Stimulated activated CD8-positive, alpha-beta memory T cell treated with anti-CD3 and anti-CD28 coated beads, Interleukin-4, amount 100 ng/mL, for 4 hours (primary cell): ENCODE measurements at places on chromosomes 2 and 18.

DNA sequence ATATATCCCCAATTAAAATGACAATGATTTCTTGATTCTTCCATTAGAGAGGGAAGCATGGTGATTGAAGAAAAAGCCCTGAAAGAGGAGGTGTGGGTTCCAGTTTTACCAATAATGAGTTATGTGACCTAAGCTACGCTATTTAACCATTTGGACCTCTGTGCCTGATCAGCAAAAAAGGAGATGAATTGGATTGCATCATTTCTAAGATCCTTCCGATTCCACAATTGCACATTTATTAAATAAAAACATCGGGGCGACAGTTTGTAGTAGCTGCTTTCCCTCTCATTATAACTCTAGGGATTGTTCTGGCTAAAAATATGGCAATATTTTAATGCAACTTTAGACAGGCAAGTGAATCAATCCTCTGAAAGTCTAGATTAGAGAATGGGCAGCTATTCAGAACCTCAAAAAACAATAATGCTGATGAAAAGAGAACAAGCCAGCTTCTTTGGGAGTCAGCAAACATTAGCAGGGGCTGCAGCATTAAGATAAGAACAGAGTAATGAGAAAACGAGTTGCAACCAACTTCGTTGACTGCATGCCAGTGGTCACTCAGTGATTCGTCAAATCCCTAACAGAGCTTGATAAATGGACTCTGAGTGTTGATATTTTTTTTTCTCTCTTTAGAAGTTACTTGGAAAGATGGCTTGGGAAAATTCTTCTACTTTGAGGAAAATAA lies 301.2 kb downstream of the AGPS start:
- no peak for DNase-seq

DNA sequence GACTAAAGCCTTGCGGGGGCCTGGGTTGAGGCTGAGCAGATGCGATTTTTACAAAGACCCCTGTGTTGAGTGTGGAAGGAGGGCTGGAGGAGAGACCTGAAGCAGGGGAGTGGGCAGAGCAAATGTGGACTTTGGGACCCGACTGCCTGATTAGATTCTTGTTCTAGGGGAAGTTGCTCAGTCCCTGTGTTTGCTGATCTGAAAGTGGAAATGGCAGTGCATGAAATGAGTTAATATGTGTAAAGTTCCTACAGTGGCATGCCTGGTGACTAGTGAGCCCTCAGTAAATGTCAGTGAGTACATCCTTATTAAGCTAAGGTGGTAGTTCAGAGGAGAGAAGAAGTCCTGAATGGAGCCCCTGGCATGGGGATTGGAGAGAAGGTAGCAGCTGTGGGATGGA lies 52.3 kb downstream of the ARMC9 start:
- no peak for DNase-seq

GRCh38 chr18:37673671-37674070 lies 108.1 kb upstream of the CELF4 start:
- no peak for DNase-seq

DNA sequence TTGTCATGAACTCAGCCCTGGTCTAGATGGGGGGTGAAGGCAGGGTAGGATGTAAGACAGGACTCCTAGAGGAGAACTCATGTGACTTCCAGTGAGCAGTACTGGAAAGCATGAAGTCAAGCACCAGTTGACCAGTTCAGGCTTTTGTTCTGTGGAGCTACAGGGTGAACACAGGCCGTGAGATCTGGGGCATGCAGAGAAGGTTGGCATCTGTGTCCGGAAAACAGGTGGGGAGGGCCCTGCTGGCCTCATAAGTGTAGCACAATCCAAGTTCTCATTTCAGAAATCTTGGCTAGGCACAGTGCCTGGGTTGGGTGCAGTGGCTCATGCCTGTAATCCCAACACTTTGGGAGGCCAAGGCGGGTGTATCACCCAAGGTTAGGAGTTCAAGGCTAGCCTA lies 50.9 kb upstream of the SPATS2L start:
- DNase-seq = no peak

GRCh38 chr2:96181529-96181928 lies 27.1 kb downstream of the STARD7 start:
- no peak for DNase-seq

DNA sequence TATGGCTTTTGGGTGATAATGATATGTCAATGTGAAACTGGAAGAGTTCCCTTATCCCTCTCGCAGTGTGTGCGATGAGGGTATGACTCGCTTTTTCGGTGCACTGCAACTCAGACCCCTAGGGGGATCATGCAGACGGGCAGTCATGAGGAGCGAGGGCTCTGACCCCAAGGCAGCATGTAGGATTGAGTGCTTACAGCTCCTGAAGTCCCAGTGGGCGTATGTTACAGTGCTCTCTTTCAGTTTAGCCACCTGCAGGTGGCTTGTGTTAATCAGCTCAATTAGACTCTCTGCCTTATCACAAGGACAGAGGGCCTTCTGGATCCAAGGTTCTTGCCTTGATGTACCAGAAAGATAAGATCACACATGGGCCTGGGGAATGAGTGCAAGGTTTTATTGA lies 1269.9 kb upstream of the GYPC start:
- DNase-seq = no peak

- DNase-seq = no peak
Measured at GRCh38 chr2:187453078-187453641, 5.1 kb upstream of the CALCRL start.

DNA sequence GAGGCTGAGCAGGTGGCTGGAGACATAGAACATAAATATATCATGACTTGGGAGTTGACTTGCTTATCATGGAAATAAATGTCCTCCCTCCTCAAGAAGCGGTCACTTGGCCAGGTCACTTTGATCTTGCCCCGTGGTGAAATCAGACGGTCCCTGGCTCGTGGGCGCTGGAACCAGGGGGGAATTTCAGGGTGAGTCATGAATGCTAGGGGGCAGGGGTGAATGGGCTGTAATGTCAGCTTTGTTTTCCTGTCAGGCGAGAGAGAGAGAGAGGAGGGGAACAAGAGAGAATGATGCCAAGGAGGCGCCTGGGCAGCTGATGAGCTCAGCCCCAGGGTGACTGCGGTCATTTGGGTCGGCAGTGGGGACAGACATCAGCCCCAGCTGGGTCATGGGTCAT lies 47.7 kb downstream of the RRM2 start:
- no peak for DNase-seq

DNA sequence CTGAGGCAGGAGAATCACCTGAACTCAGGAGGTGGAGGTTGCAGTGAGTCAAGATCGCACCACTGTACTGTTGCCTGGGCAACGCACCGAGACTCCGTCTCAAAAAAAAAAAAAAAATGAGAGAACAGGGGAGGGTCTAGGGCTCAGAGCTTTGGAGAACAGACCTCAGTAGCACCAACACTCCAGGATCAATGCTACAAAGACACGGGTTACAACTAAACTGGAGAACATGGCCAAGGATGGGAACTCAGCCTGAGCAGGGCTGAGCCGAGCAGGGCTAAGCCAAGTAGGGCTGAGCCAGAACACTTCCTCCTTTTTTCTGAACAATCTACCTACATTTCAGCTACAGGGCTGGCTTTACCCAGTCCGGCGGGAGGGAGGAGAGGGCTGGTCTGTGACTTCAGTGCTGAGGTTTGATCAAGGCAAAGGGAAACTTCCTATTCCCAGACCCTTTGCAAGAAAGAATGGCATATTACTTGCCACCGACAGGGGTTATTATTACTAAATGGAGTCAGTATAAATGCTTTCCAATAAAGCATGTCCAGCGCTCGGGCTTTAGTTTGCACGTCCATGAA lies 2.9 kb upstream of the CASP8 start:
- no peak for DNase-seq

DNA sequence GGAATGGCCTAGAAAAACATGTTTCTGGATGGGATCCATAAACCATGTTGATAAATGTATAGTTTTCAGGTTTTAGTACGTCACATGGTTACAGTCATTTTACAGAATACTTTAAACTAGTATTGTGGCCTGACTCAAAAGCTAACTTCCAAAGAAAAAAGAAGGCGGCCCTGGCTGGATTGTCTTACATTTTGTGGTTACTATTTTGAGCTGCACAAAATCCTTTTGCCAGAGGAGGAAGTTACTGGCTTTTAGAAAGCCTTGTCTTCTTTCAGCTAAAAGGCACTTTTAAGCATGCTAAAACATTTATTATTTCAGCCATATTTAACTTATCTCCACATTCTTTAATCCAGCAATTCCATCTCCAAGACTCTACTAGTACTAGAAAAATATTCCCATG lies 227.9 kb downstream of the CDH2 start:
- DNase-seq = no peak

GRCh38 chr2:56684327-56684726 lies 500.5 kb downstream of the CCDC85A start:
- no peak for DNase-seq

DNA sequence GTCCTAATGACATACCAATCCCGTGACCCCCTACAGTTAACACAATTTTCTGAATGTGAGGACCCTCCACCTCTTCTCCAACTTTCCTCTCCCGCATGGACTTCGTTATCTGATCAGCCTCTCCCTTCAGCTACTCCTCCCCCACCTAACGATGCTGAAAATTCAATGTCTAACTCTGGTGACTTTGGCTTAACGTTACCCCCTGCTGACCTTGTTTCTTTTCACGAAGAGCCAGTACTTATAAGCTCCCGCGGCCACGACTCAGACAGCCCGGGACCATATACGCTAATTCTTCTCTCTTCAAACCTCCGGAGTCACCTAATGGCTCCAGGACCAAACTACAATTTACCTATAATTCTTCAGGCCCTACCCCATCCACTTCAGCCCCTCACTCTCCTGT lies 29.2 kb downstream of the VPS54 start:
- DNase-seq = no peak

- no peak for DNase-seq
Measured at GRCh38 chr2:234805836-234806235, 146.0 kb upstream of the SH3BP4 start.

- DNase-seq = no peak
Measured at GRCh38 chr18:13124411-13124810, 94.1 kb upstream of the LDLRAD4 start.

DNA sequence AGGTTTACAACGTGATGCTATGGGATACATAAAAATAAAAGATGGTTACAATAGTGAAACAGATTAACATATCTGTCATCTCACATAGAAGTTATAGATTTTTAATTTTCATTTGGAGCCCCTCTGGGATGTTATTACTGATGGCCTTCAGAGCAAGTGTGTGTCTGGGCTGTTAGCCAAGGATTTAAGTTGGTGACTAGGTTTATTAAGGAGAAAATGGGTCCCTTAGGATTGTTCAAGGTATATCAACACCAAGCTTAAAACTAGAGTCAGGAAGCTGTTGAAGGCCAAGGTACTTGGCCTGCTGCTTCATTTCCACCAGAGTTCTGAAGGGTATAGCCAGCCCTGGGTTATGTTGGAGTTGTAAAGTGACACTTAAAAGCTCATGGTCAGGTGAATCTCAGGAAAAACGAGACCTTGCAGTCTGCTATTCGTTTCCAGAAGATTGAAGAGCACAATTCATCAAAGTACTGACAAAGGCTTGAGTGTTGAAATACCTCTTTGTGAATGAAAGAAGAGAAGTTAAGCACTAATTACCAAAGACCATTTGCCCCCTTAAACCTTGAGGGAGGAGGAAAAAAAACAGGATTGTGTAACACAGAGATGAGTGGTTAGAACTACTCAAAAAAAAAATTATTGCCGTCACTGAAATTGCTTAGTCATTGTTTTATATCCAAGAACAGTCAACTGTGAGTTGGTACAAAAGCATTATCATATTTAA lies 48.4 kb downstream of the MAP2 start:
- no peak for DNase-seq

GRCh38 chr2:207901829-207902228 lies 123.5 kb downstream of the PLEKHM3 start:
- no peak for DNase-seq

- DNase-seq = no peak
Measured at GRCh38 chr2:32849456-32850194, 97.1 kb upstream of the LTBP1 start.

GRCh38 chr2:61371027-61371426 lies 99.9 kb downstream of the USP34 start:
- no peak for DNase-seq

DNA sequence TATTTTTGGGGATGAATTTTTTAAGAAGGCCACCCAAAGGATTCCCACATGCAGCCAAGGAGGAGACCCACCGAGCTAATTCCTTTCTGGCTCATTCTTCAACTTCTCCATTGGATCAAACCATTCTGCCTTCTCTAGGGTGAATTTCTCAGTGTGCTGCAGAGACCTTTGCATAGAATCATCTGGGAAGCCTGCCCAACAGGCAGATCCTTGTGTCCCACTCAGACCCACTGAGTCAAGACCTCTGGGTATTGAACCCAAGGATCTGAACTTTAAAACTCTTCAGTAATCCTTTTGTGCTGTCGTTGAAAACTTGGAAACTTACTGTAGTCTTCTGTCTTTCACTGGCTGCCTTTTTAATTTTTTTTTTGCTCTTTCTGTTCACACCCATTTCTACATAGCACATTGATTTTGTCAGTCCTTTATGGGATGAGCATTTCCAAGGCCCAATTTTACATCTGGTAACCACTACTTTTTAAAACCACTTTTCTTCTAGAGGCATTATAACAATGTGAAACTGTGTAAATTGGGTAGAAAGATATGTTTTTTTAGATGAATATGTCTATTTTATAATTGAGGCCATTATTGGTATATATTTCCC lies 120.2 kb downstream of the TSN start:
- no peak for DNase-seq

GRCh38 chr2:15107137-15107536 lies 454.0 kb downstream of the NBAS start:
- DNase-seq = no peak

GRCh38 chr2:219641390-219642068 lies 14.1 kb downstream of the SLC4A3 start:
- no peak for DNase-seq

DNA sequence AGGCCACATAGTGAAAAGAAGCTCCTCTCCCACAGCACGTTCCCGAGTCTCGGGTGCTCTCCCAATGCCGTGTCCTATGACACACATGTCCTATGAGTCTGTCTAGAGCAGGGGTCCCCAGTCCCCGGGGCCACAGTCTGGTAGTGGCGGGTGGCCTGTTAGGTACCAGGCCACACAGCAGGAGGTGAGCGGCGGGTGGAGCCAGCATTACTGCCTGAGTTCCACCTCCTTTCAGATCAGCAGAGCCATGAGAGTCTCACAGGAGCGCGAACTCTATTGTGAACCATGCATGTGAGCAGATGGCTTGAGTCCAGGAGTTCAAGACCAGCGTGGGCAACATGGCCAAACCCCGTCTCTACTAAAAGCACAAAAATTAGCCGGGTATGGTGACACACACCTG lies 112.6 kb downstream of the ZBTB7C start:
- no peak for DNase-seq
